ENCODE measurements at places on chromosomes 3 and 15.

- no peak overlapping the region for H3K27ac ChIP-seq
- no peak overlapping the region for H3K4me3 ChIP-seq
- H3K27me3 ChIP-seq: no peaks in the 10 kb centered on the region
- H3K36me3 ChIP-seq: no peaks in the 10 kb centered on the region
- DNase-seq: no peak
Measured at GRCh38 chr15:76565366-76565765, 228.8 kb downstream of the ISL2 start.

GRCh38 chr3:177133860-177134815 is 63.1 kb downstream of the TBL1XR1 start:
- no peak for DNase-seq
- H3K27ac ChIP-seq: peak overlapping the region; percentile 26
- H3K27me3 ChIP-seq: no peaks in the 10 kb centered on the region
- H3K36me3 ChIP-seq: no peaks in the 10 kb centered on the region

- H3K27ac ChIP-seq: no peak overlapping the region
- H3K4me3 ChIP-seq: no peak overlapping the region
- H3K27me3 ChIP-seq: 0 out of 2 replicates have a peak, but pooled peaks cover 2% of the 10 kb centered on the region
- DNase-seq: no peak
Measured at GRCh38 chr3:143311096-143311495, 191.5 kb downstream of the CHST2 start.

GRCh38 chr3:82087958-82088357 is 326.5 kb upstream of the GBE1 start:
- no peaks in the 10 kb centered on the region for H3K27me3 ChIP-seq
- DNase-seq: peak; percentile 10
- no peak overlapping the region for H3K4me3 ChIP-seq
- no peaks in the 10 kb centered on the region for H3K4me1 ChIP-seq
- H3K27ac ChIP-seq: no peak overlapping the region

DNA sequence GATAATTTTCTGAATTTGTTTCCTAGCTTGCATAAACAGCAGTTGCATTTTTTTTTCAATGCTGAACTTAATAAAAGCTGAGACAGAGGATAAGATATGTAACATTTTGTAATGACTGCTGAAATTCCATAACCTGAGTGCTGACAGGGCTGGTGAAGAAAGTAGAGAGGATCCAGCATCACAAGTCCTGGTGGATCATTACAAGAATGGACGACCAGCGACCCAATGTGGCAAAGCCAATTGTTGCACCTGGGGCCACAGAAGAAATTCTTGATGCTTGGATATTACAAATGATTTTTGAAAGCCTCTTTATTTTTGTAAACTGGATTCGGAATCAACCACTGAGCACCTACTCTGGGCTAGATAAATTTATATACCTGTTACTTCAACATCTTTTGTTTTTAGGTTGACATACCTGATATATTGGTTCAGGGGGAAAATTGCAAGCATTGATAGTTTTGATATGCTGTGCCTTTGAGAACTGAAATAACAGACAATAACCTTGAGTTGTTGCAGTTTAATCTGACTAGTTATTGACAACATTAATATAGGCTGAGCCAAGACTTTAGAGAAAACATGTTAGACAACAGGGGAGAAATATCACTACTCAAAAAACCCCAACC is 3.9 kb upstream of the ACTL6A start:
- H3K4me1 ChIP-seq: peaks cover under 1% of the 10 kb centered on the region
- H3K36me3 ChIP-seq: no peaks in the 10 kb centered on the region
- peak; percentile 63 for DNase-seq

- no peak for DNase-seq
- no peak overlapping the region for H3K27ac ChIP-seq
- peaks cover 5% of the 10 kb centered on the region for H3K36me3 ChIP-seq
- no peaks in the 10 kb centered on the region for H3K27me3 ChIP-seq
- peaks cover 4% of the 10 kb centered on the region for H3K4me1 ChIP-seq
Measured at GRCh38 chr15:82549199-82549665, 9.0 kb upstream of the RPS17 start.

DNA sequence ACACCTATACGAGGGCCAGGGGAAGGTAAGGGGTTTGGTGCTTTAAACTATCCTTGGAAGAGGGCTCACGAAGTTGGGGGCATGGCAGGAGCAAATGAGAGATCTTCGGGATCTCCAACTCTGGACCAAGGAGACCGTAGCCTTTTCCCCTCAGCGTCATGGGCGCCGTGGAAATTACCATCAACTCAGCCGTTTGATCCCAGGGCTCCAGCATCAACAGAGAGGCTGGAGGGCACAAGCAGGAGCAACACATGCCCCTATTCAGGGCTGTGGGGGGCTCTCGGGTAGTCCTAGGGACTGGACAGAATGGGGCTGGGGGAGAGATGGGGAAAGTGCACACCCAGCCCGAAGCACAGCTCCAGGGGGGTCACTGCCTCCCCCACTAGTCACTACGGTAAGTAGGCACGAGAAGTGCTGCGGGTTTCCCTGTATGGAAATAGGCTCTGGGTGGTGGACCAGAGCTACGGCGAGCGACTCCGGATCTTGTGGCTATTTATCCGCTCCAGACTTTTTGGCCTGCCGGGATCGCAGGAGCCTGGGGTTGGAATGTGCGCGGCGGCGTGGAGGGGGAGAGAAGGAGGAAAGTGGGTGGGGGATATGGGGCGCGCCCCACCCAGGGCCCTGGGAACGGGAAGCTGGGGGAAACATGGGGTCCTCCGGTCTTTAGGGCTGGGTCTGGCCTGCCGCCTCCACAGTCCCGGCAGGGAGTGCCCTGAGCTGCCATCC is 539 bp upstream of the LAMB2 start:
- no peak for DNase-seq
- H3K4me1 ChIP-seq: peaks cover 12% of the 10 kb centered on the region
- H3K4me3 ChIP-seq: peak overlapping the region; percentile 89
- H3K36me3 ChIP-seq: no peaks in the 10 kb centered on the region
- H3K27me3 ChIP-seq: no peaks in the 10 kb centered on the region
- H3K27ac ChIP-seq: peak overlapping the region; percentile 91

DNA sequence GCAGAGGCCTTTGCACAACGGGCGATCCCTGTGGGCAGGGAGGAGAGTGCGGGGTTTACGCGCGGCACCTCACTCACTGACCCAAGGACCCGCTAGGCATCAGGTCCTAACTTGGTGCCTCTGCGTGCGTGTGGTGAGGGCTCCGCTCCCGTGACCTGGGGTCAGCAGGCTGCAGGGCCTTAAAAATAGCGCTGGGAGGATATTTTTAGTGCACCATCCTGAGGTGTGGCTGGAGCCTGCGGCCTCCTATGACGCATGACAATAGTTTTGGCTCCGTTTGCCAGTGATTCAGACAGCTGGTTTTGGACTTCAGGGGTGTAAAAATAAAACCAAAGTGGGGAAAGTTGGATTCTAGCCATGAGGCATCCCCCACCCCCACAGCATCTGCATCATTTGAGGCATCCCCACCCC is 139.0 kb downstream of the FAM43A start:
- no peaks in the 10 kb centered on the region for H3K27me3 ChIP-seq
- H3K4me1 ChIP-seq: no peaks in the 10 kb centered on the region
- H3K27ac ChIP-seq: no peak overlapping the region
- H3K36me3 ChIP-seq: no peaks in the 10 kb centered on the region

DNA sequence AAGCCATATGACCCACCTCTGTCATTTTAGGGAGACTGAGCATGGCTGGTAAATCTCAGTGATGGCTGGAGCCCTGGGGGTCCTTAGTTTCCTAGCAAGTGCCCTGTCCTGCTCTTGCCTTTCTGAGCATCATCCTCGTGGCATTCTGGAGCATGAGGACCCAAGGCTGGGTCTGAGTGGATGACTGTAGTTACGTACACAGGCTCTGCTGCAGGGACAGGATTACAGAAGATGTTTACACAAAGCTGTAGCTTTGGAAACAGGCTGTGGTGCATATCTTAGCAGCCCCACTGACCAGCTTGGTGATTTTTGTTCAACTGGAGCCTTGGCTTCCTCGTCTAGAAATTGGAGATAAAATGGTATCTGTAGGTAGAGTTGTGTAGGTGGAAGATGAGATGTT is 272.9 kb upstream of the CTDSPL start:
- no peaks in the 10 kb centered on the region for H3K27me3 ChIP-seq
- no peaks in the 10 kb centered on the region for H3K4me1 ChIP-seq
- no peak overlapping the region for H3K27ac ChIP-seq
- H3K36me3 ChIP-seq: no peaks in the 10 kb centered on the region

- H3K27ac ChIP-seq: no peak overlapping the region
- no peak overlapping the region for H3K4me3 ChIP-seq
- no peaks in the 10 kb centered on the region for H3K4me1 ChIP-seq
- no peaks in the 10 kb centered on the region for H3K27me3 ChIP-seq
Measured at GRCh38 chr15:55816017-55816416, 73.1 kb upstream of the PRTG start.

DNA sequence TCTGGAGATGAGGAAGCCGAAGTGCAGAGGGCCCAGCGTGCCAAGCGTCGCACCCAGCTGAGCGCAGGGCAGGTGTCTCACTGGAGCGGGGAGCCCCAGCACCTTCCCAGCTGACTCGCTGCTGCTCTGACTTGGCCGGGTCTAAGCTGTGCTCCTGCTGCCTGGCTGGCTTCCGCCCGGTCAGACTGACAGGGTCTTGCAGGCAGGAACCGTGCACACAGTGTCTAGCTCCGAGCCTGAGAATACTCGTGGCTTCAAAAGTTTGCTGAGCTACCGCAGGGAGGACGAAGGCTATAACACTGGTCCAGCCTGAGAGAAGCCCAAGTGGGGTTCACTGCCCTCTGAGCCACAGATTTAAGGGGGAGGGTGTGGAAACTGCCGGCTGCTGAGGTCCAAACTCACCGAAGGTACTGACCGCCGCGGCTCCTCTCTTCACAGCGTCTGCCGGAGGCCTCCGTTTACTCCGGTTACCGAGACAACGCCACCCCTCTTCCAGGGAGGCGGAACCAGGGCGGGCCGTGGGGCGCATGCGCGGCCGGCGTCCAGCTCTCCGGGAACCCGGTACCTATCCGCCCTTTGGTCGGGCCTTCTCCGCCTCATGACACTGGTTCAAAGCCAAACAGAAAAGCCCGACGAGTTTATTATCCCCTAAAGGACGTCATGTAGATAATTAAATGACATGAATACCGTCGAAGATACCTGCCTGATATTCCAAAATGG is at the start of gene CFAP44:
Gene CFAP44, minus strand, starts transcription at position 443 of the 720 bp plus-strand sequence. CDS start 7,829 bp downstream, outside the sequence.
- H3K4me3 ChIP-seq: peak within 1 kb of the TSS; percentile 39
- H3K27ac ChIP-seq: 0 out of 2 replicates have a peak within 1 kb of the TSS, but pooled peaks have one; percentile 12
- no peak for DNase-seq
- H3K36me3 ChIP-seq: no peaks in the 10 kb centered on the region
- H3K4me1 ChIP-seq: no peaks in the 10 kb centered on the region
- no peaks in the 10 kb centered on the region for H3K27me3 ChIP-seq

DNA sequence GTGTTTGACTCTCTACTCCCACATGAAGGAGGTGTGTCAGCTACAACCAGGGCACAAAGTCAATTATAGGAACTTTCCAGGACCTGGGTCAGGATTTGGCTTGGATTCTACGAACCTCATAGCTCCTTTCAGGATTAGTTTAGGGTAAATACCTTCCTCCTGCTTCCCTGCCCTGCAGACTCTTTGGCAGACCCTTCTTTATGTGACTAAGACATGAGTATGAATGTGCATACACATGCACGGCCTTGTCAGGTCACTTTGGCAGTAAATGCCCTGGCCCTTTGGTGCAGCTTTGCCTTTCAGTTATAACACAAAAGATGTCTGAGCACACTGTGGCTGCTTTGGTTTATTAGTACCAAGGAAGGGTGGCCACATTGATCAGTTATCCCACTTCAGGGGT is 68.9 kb downstream of the GHSR start:
- no peak overlapping the region for H3K4me3 ChIP-seq
- H3K27me3 ChIP-seq: no peaks in the 10 kb centered on the region
- no peak overlapping the region for H3K27ac ChIP-seq
- H3K4me1 ChIP-seq: no peaks in the 10 kb centered on the region

- no peak for DNase-seq
- no peaks in the 10 kb centered on the region for H3K36me3 ChIP-seq
- no peak overlapping the region for H3K4me3 ChIP-seq
- no peaks in the 10 kb centered on the region for H3K4me1 ChIP-seq
- H3K27ac ChIP-seq: no peak overlapping the region
Measured at GRCh38 chr15:49421991-49422390, 1.1 kb upstream of the FGF7 start.

DNA sequence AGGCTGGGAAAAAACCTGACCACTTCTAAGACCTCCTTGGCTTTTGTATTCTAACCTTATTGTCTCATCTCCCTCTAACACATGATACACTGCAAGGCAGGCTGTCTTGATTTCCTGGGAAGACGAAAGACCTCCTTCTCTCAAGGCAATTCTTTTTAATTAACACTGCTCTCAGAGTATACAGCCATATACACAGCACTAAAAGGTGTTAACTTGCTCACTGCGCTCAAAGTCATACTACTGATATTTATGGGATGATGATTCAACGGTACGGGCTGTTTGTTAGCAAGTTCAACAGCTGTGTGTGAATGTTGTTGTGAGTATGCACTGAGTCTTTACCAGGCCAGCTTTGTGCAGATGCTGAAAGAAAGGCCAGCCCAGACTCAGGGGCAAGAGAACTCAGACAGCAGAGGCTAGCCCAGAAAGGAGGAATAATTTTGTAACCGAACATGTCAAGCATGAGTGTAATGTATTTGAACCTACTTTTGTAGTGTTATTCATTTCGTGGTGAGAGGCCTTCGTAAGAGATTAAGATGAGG is 229.9 kb downstream of the IL5RA start:
- H3K36me3 ChIP-seq: no peaks in the 10 kb centered on the region
- no peak for DNase-seq
- no peak overlapping the region for H3K4me3 ChIP-seq
- no peak overlapping the region for H3K27ac ChIP-seq
- H3K27me3 ChIP-seq: no peaks in the 10 kb centered on the region

DNA sequence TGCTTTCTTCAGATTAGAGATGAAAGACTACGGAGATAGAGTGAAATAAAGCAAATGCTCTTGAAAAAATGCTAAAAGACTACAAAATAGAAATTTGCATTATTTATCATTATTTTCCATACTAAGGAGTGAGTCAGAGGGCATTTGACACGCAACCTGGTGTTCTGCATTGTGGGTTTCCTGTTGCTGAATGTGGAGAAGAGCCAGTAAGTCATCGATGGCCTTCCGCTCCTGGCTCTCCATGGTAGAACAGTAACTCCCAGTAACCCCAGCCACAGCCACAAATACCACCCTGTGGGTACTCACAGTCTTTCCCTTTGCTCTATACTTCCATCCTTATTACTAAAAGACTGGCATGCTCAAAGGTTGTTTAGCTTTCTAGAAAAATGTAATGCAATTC is 61.5 kb downstream of the CGGBP1 start:
- no peak for DNase-seq
- H3K27ac ChIP-seq: no peak overlapping the region
- H3K36me3 ChIP-seq: no peaks in the 10 kb centered on the region
- no peak overlapping the region for H3K4me3 ChIP-seq

DNA sequence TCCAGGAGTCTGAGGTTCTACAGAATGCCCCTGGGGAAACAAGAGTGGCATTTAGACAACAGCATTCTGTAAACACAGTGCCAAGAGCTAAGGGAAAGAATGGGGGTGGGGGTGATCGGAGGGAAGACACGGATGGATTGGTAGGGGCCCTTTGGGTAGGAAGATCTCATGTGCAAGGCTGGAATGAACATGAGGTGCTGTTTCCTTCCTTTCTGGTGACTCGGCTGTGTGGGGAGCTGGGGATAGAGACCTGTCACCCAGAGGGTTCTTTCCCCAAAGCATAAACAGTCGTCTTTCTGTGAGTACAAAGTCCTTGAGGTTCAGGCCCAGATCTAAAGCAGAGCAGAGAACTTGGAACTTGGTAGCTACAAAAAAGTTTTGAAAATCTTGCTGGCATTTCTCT is 11.7 kb downstream of the TPM1 start:
- no peak overlapping the region for H3K4me3 ChIP-seq
- peaks cover 8% of the 10 kb centered on the region for H3K36me3 ChIP-seq
- no peak for DNase-seq
- peaks cover 65% of the 10 kb centered on the region for H3K4me1 ChIP-seq
- H3K27ac ChIP-seq: peak overlapping the region; percentile 85
- H3K27me3 ChIP-seq: no peaks in the 10 kb centered on the region

- H3K4me1 ChIP-seq: no peaks in the 10 kb centered on the region
- H3K27ac ChIP-seq: no peak overlapping the region
- DNase-seq: no peak
- H3K36me3 ChIP-seq: no peaks in the 10 kb centered on the region
Measured at GRCh38 chr15:84840255-84840654, 23.1 kb downstream of the ALPK3 start.

All from Panc1 (cell line).